ENCODE measurements at places on chromosomes 16 and 17.

- DNase-seq: no peak
These were observed at the start of gene GSG1L for GRCh38 chr16:28063591-28064061. GSG1L (minus strand) TSS chr16:28063714; CDS start chr16:28063424, 290 bp downstream.

DNA sequence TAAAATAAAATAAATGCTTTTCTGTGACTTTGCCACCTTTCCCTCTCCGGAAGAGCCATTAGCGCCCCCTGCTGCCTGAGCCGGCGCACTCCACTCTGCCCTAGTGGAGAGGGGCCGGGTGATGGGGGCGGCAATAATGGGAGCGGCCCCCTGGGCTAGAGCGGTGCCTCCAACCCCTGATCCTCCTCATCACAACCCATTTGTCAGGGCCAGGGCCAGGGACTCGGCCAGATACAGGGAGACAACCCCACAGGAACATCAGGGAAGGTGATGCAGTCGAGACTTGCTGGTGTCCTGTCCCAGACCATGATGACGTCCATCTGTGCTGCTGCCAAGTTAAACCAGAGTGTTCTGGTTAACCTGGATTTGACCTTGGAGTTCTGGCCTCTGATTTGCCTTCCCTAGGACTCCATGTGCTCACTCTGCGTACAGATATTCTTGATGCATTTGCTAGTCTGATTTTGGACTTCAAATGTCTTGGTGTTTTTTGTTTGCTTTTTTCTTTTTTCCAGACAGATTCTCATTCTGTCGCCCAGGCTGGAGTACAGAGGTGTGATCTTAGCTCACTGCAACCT lies 46.1 kb upstream of the BPTF start:
- no peak for DNase-seq

- DNase-seq: no peak
These were observed 1.7 kb downstream of the RASD1 start for GRCh38 chr17:17494499-17494869.

DNA sequence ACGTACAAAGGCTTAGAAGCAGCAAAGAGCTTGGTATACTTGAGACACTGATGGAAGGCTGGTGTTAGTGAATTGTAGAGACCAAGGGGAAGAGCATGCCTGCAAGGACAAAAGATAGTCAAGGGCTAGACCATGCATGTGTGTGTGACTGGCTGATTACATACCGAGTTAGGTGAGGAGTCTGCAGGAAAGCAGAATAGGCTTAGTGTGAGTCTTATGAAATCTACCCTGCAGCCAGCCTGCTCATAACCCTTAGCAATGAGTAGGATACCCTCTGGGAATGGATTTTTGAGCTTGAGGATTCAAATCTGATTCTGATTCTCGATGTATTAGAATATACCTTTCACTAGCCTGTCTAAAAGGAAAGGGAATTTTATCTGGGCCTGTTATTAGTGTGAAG lies 77.0 kb downstream of the TANGO6 start:
- DNase-seq: no peak

DNA sequence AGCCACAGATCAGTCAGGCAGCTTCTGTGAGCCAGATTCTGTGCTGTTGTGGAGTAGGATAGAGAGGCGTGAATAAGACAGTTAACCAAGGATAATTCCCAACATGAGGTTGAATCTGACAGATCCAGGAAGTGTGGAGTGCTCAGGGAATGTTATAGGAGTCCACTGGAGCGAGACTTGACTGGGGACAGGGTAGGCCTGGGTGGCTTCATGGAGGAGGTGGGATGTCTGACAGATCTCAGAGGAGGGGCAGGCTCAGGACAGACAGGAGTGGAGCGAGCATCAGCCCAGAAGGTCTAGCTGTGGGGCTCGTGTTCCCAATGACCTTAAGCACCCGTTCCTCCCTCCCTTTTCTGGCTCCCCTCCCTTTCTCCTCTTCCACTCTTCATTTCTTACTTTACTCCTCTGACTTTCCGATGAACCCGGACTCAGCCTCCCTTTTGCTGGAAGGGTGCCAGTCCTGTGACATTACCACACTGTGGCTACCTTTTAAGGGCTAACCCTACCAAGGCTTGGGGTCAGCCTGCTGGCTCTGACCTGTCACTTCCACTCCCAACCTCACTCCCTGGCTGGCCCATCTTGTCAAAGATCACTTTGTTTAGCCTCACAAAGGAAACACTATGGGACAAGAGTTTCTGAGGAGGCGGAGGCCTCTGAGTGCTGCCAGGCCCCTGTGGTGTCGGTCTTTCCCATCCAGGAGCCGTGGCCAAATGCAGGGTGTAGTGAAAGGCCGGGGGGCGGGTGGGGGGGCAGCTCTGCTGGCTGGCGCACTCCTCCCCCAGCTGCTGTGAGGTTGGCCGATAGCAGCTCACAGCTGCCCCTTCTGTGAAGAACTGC lies 28.5 kb upstream of the EFCAB13 start:
- DNase-seq: no peak

Data from GM12864 (cell line).